ENCODE measurements at places on chromosomes 3 and 15.

GRCh38 chr3:24514119-24514518, 19.5 kb upstream of the THRB start:
- DNase-seq: no peak

- no peak for DNase-seq
Measured at GRCh38 chr3:194083637-194084224, 52.2 kb upstream of the HES1 start.

DNA sequence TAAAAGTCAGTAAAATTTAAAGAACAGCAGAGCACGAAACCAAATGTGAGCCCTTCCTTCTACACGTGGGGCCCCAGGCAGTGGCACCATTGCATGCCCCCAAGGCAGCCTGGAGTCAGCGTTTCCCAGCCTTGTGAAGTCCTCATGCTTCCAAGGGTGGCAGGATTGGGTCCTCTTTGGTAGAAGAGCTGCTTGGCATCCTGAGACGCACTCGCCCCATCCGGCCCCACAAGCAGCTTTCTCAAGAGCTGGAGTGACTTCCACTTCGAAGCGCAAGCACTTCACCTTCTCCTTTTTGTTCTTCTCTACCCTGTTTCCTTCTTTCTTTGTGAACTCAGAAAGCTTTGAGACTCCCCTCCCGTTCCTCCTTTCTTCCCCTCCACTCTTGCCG, 34.7 kb downstream of the ZNF710 start:
- DNase-seq: peak; percentile 68

- DNase-seq: no peak
Measured at GRCh38 chr3:158220575-158220974, 110.7 kb downstream of the RSRC1 start.

GRCh38 chr3:62252438-62253157, 120.8 kb downstream of the FEZF2 start:
- no peak for DNase-seq

- no peak for DNase-seq
Measured at GRCh38 chr3:192706272-192706671, 21.1 kb downstream of the FGF12 start.

- no peak for DNase-seq
Measured at GRCh38 chr15:33801954-33802353, 166.3 kb upstream of the CHRM5 start.

- DNase-seq: peak; percentile 22
Measured at GRCh38 chr3:181176601-181177000, 187.1 kb upstream of the DNAJC19 start.

DNA sequence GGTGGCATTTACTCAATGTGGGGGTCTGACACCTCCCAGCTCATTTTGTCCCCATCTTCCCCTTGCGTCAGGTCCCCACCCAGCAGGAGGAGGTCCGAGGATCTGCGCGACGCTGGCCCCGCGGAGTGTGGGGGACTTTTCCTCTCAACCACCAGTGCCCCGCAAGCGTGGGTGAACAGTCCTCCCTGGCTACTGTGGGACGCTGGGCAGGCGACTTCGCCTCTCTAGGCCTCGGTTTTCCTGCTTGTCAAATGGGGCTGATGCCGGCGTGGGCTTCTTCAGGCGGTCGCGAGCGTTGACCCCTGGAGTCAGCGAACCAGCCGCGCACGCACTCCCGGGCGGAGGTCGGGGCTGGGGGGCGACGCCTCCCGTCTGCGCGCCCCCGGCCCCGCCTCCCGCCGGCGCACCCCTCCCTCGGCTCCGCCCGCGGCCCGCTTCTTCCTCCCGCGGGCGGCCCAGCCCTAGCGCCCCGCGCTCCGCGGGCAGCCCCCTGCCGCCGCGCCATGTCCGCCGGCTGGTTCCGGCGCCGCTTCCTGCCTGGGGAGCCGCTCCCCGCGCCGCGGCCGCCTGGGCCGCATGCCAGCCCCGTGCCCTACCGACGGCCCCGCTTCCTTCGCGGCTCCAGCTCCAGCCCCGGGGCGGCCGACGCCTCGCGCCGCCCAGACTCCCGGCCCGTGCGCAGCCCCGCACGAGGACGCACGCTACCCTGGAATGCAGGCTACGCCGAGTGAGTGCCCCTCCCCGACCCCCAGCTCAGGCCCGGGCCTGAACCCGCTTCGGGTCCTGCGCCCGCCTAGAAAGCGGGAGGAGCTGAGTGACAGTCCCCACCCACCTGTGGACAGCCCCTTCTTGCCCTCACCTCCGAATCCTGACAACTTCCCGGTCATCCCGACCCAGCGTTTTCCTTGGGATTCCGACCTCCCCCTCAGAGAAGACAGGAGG, at the start of gene PPM1M:
Gene PPM1M, plus strand, starts transcription at position 438 of the 942 bp plus-strand sequence. Its CDS starts 66 bp downstream, at position 504.
- DNase-seq: peak; percentile 49

GRCh38 chr3:13141991-13142412, 68.8 kb upstream of the IQSEC1 start:
- DNase-seq: no peak

DNA sequence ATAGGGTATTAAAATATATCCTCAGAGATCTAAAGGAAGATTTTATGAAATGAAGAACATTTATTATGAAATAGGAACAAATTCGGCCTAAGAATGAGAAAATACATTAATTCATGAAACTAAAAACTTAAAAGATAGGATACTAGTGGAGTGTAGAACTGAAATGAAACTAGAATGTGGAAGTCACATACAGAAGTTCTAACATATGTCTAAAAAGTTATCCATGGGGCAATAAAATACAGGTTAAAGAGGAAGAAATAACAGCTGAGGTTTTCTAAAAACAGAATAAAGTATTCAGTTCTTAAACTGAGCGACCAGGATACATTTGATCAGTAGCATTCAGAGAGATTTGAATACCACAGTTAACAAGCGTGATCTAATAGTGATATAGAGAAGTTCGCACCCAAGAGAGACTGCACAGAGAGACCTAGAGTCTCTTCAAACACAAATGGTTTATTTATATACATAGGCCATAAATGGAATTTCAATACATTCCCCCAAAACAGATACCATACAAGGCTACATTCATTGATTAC, 85.9 kb downstream of the FEZF2 start:
- DNase-seq: peak; percentile 43

DNA sequence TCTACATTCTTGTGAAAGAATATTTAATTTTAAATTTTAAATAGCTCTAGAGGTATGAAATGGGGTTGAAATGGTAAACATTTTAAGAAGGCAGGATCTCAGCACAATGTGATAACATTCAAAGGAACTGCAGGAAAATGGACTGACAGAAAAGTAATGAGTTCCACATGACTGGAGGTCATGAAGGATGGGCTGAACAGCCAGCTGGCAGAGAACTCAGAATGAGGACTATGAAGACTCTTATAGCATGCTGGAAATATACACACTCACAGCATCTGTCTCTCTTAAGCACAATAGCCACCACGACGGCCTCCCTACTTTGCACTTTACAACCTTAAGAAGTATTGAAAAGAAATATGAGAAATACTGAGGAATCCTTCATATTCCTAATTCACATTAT, 94.7 kb downstream of the TNIK start:
- no peak for DNase-seq

DNA sequence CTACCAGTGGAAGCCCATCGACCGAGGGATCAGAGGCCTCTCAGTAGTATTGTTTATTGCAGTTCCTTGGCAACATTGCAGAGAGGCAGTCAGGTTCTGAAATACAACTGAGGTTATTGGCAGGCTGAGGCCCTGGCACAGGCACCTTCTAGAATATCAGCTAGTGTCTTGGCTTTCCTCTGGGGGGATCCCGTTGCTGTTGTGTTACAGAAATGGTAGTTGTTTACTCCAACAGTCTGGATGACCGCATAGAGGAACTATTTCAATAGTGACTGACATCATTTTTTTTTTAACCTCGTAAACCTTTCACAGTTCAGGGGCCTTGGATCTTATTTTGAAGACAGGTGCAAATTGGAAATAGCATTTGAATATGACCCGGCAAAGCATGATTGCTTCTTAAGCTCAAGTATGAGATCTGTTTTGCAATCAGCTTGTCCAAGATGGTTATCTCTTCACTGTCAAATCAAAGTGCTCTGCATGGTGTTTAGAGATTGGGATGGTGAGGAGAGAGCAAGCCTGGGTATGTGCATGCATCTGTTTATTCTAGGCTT, 63.9 kb downstream of the PGPEP1L start:
- no peak for DNase-seq

DNA sequence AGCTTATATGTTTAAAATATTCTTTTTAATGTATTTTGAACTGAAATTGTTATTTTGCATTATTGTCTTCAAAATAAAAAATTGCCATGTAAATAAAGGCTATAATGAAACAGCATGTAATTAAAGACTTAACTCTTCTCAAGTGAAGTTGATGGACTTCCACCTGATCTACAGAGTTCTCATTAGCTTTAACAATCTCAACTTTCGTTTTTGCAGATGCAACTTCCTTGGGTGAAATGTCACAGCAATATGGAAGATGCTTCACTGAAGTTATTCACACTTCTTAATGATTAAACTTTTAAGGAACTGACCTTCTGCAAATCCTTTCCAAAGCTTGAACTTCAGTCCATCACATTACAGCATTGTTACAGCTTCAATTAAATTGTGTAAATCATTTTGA, 63.6 kb downstream of the OSTN start:
- DNase-seq: peak; percentile 15

- no peak for DNase-seq
Measured at GRCh38 chr15:62107571-62108121, 40.9 kb downstream of the C2CD4A start.

- DNase-seq: no peak
Measured at GRCh38 chr3:117080872-117081271, 371.3 kb downstream of the TUSC7 start.

DNA sequence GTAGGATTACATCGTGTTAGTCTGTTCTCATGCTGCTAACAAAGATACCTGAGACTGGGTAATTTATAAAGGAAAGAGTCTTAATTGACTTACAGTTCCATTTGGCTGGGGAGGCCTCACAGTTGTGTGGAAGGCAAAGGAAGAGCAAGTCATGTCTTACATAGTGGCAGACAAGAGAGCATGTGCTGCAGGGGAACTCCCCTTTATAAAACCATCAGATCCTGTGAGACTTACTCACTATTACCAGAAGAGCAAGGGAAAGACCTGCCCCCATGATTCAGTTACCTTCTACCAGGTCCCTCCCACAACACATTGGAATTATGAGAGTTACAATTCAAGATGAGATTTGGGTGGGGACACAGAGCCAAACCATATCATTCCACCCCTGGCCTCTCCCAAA, 3.4 kb downstream of the SLC25A26 start:
- peak; percentile 49 for DNase-seq

DNA sequence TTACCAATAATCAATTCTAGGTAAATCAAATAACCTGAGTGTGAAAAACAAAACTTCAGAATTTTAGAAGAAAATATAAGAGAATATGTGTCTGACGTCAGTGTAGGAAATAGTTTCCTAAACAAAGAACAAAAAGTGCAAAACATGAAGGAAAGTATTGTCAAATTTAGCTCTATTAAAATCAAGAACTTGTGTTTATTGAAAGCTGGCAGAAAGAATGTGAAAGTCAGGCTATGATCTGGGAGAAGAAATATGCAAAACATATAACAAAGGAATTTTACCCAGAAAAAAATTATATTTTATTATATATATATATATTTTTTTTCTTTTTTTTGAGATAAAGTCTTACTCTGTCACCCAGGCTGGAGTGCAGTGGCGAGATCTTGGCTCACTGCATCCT, 129.1 kb upstream of the ANKRD28 start:
- DNase-seq: no peak

- no peak for DNase-seq
Measured at GRCh38 chr15:40258544-40258943, 19.7 kb downstream of the PAK6 start.

GRCh38 chr3:40020689-40021088, 211.3 kb downstream of the MYRIP start:
- DNase-seq: no peak

DNA sequence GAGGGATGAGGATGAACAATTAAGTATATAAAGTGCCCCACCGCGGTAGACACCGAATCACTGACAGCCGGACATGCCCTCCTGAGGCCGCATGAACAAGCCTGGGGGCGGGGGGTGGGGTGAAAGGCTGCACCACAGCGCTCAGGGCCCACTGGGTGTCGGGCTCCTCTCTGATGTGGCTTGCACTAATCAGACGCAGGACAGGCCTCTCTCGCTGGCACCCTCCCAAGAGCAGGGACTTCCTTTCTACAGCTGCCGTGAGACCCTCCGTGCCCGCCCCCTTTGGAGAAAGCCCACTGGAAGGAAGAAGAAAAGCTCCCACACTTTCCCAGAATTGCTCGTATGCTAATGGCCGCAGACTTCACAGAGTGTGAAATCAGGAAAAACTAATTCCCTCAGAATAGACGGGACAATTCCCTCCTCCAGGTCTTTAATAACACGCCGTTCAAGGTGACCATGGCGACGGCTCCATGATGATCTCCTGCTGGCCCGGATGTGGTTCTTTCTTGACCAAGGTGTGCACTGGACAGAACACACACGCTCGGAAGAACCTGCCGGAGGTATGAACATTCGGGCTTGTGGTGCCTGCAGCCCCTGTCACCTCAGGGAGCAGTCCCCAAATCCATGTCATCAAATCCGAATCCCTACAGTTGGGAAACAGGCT, 32.0 kb downstream of the IQSEC1 start:
- no peak for DNase-seq

- DNase-seq: no peak
Measured at GRCh38 chr3:38489766-38490165, 6.4 kb upstream of the EXOG start.

GRCh38 chr3:123611082-123611481, 26.2 kb upstream of the HACD2 start:
- DNase-seq: no peak

DNA sequence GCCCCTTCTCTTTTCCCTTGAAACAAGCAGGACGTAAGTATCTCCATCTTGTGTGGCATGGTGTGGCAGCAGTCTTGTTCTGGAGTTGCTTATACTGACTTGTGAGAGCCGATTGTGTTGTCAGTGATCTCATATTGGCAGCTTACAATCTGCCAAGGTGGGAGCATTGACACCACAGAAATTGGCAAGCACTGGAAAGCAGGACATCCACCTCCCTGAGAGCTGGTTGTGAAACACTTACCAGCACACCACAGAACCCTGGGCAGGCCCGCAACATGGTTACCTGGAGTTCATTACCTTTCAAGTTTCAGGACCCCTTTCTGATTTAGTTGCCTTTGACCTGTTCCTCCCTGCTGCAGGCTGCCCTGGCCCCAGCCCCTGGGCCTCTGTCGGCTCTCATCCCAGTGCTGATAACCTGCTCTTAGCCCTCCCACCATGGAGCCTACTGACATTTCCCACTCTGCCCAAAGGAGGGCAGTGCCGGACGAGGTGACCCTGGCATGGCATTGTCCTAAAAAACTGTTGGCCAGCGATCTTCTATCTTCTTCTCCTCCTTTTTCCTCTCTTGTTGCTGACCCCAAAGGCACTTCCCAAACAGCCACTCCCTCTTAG, 10.6 kb upstream of the ATP2B2 start:
- no peak for DNase-seq

- peak; percentile 86 for DNase-seq
Measured at GRCh38 chr15:101320501-101321052, 25.5 kb upstream of the SNRPA1 start.

- peak; percentile 63 for DNase-seq
Measured at GRCh38 chr3:132293251-132293650, 24.0 kb upstream of the ACP3 start.

- DNase-seq: no peak
Measured at GRCh38 chr3:150411546-150411945, 3.4 kb downstream of the TSC22D2 start.
